Right forelimb (tissue), 1 donor: ENCODE measurements at places on chromosomes 1 and 21.
A peak's percentile ranks its signal among the peaks of the same experiment; 100 is the strongest.

- no peak for DNase-seq
Observed at GRCh38 chr1:8989821-8990220, 36.4 kb downstream of the SLC2A7 start.

DNA sequence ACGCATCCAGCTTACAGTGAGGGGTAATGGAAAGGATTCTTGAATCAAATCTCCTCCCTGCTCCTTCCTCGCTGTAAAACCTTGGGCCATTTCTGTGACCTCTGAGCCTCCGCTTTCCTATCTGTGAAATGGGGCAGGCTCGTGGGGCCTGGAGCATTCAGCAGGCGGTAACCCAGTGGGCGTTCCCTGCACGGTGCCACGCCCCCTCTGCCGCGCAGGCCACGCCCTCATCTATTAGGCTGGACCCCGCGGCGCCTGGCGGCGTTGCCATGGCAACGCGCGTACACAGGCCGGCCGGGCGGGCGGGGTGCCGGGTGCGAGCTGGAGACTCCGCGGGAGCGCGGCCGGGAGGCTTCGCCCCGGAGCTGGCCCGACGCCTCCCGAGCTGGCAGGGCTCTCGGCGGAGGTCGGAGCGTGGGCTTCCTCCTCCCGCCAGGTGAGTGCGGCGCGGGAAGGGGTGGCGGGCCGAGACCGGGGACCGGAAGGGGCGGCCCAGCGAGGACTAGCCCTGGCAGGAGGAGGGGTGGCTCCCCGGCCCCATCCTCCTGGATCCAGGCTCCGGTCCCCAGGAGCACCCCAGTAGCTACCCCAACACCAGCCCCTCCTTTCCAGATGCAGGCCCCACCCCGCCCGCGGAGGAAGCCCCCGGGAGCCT is at the start of gene FHAD1:
Gene FHAD1, plus strand, starts transcription at position 264 of the 655 bp plus-strand sequence. CDS start 4,562 bp downstream, outside the sequence.
- DNase-seq: peak; percentile 69

DNA sequence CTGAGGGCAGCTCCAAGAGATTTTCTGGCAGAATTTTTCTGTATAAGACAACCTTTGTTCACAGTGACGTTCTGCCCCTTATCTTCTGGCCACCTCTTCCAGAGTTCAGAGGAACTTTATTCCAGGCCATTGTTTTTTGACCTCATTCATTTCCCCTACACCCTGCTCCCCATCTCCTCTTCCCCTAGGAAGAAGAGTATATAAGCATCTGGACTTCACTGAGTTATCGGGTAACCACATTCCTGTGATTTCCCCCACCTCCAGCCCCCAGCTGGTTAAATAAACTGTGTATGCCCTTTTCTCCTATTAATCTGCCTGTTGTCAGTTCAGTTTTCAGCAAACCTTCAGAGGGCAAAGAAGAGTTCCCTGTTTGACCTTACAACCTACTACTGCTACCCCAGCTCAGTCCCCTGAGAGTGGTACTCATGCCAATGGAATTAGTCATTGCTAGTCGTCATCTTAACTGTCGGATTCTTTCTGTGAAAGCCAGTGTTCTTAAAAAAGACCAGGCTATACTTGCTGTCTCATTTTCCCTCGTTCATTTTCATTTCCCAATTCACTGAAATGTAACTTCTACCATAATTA is 14.3 kb upstream of the ALG14 start:
- DNase-seq: no peak

DNA sequence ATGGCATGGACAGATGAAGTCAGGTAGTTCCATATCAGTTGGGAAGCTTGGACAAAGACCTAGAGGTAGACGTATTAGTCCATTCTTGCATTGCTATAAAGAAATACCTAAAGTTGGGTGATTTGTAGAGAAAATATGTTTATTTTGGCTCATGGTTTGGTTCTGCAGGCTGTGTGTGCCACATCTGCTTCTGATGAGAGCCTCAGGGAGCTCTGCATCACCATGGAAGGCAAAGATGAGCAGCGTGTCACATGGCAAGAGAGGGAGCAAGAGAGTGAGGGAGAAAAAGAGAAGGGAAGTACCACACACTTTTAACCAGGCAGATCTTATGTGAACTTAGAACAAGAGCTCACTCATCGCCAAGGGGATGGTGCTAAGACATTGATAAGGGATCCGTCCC is 9.0 kb downstream of the TSACC start:
- DNase-seq: no peak

DNA sequence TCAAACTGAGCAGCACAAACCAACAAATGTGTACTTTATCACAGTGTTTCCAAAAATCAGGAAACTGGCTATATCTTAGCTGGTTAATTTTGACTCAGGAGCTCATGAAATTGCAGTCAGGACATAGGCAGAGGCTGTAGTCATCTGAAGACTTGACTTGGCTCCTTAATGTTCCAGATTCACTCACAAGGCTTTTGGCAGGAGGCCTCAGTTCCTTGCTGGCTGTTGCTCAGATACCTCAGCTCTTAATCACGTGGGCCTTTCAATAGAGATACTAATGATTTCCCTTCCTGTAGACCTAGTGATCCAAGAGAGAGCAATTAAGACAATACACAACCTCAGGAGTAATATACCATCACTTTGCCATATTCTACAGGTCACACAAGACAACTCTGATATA is 537.7 kb downstream of the BRINP3 start:
- DNase-seq: no peak

GRCh38 chr1:150902346-150902745 is 15.4 kb downstream of the CTXND2 start:
- no peak for DNase-seq

- DNase-seq: no peak
Observed at GRCh38 chr1:98188774-98189173, 267.9 kb upstream of the DPYD start.

DNA sequence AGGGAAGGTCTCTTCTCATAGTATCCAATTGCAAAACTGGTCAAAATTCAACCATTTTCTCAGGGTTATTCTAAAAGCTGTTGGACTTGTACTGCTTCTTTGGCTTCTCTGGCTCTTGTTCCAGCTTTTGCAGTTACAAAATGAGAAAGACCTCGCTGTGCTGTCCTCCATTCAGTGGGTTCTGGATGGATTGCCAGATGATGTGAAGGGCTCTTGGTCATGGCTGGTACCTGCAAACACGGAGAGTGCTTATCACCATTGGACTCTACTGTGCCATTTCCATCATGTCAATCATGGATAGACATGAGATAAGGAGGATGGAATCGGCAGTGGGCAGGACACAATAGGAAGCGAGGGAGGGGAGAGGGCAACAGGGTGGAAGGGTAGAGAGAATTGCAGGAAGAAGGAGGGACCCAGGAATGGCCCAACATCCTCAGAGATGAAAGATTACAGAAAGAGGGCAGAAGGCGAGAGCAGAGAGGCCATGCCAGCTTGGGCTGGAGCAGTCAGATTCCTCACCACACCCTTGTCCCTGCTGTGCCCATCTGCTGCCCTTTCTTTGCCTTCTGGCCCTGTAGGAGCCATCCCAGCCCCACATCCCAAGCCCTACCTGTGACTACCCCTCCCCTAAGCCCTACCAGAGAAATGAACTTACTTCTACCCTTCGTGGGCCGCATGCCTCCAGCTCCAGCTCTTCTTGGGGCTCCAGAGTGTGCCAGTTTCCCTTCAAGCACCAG is 70.3 kb downstream of the HIVEP3 start:
- peak; percentile 25 for DNase-seq

DNA sequence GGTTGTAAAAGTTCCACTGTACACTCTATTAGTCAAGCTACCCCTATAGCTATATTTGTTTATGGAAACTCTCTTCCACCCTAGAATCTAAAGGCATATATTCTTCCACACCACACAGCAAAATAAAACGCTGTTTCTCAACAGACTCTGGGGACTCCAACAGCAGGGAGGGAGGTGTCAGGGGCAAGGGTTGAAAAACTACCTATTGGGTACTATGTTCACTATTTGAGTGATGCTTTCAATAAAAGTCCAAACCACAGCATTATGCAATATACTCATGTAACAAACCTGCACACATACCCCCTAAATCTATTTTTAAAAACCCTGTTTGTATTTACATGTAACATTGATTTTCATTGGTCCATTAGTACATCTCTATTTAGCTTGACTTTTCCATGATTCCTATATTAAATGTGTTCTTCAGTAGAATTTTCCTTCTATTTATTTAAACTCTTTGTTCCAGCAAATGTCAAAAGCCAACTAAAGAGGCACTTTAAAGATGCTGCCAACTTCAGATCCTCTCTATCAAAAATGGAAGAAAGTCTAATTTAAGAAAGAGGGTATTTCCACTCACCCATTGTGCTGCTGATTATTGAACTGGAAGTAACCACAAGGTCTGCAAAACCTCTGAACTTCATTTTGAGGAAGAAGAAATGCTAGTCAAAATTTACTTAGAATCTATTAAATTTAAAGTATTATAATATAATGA is 26.2 kb downstream of the RGS7 start:
- DNase-seq: no peak

DNA sequence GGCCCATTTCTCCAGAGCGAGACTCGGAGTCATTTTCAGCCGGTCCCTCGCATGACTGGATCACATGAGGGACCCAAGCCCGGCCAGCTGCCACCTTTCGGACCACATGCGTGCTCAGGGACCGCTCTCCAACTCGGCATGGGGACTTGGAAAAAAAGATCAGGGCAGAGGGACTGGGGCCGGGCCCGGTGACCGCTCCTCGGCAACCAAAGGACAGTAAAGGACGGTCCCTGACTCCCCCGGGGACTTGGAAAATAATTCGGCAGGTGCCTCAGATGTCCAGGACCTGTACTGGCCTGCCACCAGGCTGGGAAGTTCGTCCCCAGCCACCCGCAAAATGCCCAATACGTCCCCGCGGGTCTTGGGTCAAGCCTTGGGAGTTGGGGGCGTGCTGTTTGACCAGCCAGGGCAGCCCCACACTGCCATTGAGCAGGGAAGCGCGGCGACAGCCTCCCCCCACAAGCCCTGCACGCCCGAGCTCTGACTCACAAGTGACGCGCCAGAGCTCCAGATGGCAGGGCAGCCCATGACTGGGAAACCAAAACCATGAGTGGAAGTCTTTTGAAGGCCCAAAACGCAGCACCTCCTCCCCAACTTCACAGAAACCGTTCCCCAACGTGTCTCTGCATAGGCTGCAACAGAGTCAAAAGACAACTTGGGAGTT is 134.5 kb downstream of the LIPI start:
- no peak for DNase-seq

GRCh38 chr1:11659748-11660147 is 4.3 kb upstream of the FBXO6 start:
- DNase-seq: no peak

DNA sequence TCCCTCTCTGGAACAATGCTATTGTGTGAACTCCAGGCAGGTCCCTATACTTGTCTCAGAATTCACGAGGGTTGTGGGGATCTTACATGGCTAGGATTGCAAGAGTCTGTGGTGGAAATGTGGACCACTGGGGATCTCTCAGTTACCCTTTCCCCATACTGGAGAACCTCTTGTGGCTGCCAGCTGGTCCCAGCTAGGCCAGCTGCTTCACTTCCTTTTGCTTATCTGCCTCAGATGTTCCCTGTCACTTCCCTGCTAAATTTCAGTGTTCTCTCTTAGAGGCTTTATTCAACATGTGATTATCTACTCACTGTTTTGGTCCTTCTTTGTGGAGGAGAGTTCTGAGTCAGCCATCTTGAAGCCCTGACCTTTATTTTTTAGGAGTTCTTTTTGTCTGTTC is 75.9 kb upstream of the SAMD13 start:
- no peak for DNase-seq

GRCh38 chr1:216903382-216903740 is 180.1 kb upstream of the ESRRG start:
- no peak for DNase-seq

DNA sequence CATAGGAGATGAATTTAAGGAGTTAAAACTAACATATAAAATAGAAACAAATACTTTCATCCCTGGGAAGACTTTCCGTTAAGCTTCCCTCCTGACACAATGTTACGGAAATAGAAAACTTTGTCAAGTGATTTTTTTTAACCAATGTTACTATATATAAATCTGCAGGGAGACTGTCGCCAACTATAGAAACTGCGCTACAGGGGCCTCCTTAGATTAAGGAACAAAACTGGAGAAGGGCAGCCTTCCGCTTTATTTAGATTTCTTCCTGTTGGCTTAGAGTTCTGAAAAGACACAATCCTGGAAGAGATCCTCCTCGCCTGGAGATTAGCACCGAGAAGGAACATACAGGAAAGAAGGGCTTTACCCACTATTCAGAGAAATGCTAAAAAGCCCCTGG is 1.5 kb downstream of the MGST3 start:
- no peak for DNase-seq

DNA sequence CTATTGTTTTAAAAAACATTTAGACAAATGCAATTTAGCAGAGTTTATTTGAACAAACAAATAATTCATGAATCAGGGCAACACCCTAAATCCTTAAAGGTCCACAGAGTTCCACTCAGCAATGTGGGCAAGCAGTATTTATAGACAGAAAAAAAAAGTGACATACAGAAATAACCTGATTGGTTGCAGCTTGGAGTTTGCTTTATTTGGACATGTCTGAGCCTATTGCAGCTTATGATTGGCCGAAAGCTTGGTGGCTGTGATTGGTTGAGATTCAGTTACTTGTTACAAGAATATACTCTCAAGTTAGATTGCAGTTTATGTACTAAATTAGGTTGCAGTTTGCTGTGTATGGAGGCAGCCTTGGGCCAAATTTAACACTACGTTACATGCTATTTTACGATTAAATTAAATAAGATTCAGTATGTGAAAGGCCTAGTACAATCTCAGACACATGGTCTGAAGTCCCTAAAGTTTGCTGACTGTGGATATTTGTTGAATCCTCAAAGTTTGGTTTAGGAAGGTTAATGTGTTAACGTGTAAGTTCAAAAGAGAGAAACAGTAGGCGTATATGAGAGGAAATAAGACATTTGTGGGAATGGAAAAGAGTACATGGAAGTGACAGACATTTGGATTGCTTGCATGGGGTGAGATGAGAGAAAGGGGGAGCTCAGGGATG is 6.9 kb upstream of the CAMSAP2 start:
- no peak for DNase-seq

DNA sequence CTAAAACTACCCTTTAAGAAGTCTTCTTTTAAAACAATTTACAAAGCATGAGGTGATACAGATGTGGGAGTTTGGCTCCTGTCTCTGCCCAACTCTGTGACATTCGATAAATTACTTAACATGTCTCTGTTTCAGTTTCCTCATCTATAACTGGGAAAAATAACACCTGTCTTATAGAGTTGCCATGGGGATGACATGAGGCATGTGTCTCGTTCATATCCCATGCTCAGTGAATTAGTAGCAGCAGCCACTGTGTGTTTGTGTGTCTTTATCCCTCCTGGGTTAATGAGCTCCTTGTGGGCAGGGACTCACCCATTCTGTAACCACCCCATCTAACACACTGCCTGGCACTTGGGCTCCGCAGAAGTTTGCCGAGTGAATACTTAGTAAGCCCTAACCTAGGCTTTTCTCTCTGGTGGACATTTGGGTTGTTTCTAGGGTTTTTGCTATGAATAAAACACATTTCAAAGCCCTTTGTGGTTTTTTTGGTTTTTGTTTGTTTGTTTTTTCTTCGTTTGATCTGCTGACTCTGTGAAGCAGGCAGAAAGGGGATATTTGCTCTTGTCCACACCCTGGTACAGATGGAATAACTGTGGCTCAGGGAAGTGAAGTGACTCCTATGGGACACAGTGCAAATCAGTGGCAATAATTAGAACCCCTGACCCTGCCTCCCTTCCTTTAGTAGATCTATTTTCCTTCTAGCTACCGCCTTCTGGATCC is 797 bp upstream of the KCNJ9 start:
- DNase-seq: no peak
